ENCODE measurements at places on chromosomes 7 and 10.
A peak's percentile ranks its signal among the peaks of the same experiment; 100 is the strongest.

GRCh38 chr7:148696787-148697186 lies 1.9 kb upstream of the CUL1 start:
- DNase-seq = no peak

- DNase-seq = no peak
These were observed 31.8 kb upstream of the GPAM start for GRCh38 chr10:112215342-112215774.

DNA sequence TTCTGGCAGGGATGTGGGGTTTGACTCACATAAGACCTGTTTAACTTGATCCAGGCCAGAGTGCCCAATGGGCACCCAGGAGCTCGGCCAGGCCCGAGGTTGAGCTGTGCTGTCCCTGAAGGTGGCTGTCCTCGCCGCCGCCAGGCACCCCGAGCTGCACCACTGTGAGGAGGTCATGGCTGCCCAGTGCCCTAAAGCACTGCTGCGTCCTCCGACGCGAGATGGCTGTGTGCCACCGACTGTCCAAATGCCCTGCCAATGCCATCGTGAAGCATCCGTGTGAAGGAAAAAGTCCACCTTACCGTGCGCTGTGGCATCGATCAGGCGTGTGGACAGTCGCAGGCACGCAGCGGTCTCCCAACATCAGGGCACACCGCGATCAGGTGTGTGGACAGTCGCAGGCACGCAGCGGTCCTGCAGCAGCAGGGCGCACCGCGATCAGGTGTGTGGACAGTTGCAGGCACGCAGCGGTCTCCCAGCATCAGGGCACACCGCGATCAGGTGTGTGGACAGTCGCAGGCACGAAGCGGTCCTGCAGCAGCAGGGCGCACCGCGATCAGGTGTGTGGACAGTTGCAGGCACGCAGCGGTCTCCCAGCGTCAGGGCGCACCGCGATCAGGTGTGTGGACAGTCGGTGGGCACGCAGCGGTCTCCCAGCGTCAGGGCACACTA lies 120.3 kb downstream of the VIPR2 start:
- DNase-seq = no peak

DNA sequence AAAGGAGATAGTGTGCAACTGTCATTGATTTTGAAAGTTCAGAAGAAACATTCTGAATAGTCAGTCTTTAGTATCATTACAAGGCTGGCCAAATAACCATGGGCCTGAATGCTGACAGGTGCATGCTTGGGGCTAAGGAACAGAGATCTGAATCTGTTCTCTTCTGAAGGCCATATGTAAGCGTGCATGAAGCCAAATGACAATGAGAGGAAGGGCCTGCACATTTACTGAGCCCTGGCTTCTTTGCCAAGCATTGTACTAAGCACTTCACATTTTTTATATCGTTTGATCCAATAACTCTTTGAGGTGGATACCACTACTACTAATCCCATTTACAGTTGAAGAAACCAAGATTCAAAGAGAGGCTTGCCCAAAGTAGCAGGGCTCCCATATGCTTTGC lies 22.5 kb upstream of the TIAL1 start:
- DNase-seq = no peak

DNA sequence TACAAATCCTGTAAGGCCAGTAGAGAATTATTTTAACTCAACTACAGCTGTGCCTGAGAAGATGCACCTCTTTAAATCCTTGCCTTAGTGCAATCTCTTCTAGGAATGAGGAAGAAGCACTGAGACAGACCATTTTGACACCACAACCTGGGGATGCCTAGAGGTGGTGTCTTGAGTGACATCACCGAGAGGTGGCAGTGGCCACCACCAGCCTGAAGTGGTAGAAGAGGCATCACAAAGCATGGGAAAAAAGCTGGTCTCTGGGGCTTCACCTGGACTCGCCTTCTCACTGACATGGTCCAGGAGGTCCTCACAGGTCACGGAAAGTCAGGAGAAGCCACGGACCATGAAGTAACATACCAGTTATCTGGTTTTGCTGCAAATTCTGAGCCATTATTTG lies 99.2 kb upstream of the PDLIM1 start:
- DNase-seq = no peak

- no peak for DNase-seq
These were observed 70.9 kb downstream of the DNAJB6 start for GRCh38 chr7:157407512-157408257.

DNA sequence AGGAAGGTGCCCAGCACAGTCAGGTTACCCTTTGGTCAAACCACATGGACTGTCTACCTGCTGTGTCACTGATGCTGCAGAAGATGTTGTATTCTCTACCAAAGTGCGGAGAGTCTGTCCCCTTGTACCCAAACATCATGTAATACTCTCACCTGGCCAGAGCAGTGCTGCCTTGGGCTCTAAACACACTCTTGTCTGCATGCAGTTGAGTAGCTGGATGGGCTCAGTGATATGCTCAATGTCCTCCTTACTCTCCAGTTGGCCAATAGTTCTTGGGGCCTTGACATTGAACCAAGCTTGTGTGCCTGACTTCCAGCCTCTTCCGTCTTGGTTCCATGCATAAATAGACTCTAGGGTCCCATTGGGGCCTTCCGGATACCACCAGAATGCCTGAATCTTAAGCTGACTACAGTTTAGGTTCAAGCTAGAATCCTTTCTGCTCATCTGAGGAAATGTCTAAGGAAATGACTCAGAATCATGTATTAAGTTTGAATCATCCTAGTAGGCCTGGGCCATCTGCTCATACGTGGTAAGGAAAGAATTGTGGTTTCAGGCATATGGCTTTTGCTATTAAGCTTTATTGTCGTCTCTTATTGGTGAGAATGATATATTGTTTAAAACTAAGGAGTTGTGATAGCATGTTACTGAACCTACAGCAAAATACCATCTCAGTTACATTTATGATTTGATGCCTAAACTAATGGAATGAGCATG lies 118.0 kb downstream of the OTUD1 start:
- peak; percentile 12 for DNase-seq

DNA sequence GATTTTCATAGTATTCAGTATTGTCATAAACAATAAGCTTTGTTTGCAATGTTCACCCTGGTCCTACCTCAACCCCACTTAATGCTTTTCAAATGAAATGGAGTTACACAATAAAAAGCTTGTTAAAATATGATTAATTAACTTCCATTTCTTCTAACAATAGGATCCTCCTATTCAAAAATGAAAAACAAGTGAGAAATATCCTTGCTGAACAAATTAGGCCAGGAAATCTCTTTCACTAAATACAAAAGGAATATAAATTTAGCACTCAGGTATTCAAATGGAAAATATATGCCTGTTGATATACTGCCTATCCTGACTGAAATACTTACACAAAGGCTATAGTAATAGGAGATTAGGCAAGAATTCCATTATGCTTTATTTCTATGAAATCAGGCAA lies 323.4 kb upstream of the GRM3 start:
- no peak for DNase-seq

- no peak for DNase-seq
These were observed 404.2 kb downstream of the SDK1 start for GRCh38 chr7:3705258-3705657.

DNA sequence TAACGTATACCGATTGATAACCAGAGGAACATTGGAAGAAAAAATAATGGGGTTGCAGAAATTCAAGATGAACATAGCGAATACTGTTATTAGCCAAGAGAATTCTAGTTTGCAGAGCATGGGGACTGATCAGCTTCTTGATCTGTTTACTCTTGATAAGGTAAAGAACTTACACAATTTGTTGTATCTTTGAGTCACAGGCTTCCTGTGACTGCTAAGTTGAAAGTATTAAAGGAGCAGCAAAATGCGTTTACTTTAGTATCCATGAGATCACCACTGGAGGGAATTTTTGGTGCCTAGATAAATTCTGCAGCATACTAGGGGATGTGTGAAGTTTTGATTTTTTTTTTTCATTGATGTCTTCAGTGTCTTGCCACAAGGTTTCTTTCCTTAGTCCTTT lies 103.6 kb downstream of the BTAF1 start:
- no peak for DNase-seq

DNA sequence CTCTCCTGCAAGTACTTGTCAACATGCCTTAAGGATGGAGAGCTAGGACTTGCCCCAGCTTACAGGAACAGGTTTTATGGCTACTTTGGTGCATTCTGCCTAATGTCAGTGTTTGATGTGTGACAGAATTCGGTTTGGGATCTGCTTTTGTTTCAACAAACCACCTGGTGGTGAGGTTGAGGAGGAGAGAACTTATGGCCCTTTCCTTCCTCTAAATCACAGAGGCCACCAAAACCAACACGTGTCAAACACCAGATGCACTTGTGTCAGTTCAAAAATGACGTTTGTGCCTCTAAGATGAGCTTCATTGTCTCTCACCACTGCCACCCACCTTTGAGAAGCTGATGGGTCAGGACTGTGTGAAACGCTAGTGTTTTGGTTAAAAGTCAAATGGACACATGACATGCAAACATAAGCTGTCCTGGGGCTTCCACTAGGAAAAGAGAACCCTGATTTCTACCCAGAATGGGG lies 83.9 kb downstream of the OSBPL3 start:
- DNase-seq = no peak

- DNase-seq = no peak
These were observed 491 bp upstream of the SLC37A3 start for GRCh38 chr7:140398821-140399220.

GRCh38 chr7:105691680-105692564 lies 110.6 kb upstream of the EFCAB10 start:
- DNase-seq = peak; percentile 48

- no peak for DNase-seq
These were observed 26.8 kb downstream of the PRPF18 start for GRCh38 chr10:13613519-13613918.

DNA sequence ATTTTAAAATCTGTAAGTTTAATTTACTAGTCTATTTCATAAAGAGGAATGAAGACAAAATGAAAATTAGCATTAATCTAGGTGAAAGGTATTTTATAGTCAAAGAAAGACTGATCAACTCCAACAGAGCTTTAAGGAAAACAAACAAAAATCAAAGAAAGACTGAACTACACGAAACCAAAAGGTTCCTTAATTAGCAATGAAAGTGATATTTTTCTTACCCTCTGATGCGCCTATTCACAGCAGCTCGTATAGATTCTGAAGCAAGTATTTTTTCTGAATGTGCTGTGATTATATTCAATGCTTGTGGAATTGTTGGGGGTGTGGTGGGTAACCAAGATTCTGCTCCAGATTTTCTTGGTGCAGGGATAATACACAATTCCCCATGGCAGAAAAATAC lies 11.8 kb downstream of the ECD start:
- DNase-seq = no peak

- DNase-seq = no peak
These were observed 699.3 kb downstream of the PHTF2 start for GRCh38 chr7:78497728-78498427.

GRCh38 chr7:116557066-116557585 lies 32.3 kb downstream of the CAV1 start:
- DNase-seq = no peak

GRCh38 chr10:78437998-78438906 lies 404.6 kb downstream of the RPS24 start:
- DNase-seq = peak; percentile 15

DNA sequence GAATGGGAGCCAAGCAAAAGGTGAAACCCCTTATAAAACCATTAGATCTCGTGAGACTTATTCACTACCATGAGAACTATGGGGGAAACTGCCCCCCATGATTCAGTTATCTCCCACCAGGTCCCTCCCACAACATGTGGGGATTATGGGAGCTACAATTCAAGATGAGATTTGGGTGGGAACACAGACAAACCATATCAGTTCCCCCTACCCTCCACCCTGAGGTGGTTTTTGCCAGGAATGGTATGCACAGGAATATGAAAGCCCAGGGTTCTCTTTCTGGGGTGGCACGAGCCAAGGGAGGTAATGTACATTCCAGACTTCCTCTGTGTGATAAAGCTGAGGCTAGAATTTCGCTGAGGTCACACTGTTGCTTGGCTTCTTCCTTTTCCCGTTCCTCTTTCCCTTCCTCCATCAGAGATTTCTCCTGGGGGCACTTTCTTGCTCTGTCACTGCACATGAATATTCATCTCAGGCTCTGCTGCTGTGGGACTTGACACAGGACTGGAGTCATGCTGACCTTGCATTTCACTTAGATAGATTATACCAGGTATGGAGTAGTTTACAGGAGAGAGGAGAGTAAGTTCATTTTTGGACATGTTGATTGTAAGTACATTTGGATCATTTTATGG lies 347.0 kb upstream of the MTPN start:
- DNase-seq = no peak
